COR-L47 (cell line): ENCODE measurements at places on chromosomes 13 and 19.

DNA sequence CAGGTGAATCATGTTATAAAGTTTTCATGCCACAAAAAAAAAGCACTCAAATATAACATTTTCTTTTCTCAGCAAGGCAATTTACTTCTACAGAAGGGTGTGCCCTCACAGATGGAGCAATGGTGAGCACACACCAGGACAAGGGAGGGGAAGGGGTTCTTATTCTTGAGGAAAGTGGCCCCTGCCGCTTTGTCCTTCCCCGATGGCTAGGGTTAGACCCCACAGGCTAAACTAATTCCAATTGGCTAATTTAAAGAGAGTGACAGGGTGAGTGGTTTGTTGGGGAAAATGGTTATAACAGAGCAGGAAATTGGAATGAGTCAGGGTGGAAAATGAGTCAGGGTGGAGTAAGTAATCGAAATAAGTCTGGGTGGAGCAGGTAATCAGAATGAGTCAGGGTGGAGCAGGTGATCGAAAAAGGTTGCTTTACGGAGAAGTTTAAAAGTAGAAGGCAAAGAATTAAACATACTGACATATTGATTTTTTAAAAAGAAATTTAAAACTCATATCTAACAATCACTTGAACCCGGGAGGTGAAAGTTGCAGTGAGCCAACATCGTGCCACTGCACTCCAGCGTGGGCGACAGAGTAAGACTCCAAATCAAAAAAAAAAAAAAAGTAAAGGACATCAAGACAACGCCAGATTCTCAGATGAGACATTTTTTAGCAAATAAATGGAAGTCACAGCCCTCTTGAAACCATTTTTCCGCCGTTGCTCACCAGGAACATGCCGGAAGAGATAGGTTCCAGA is 813 bp downstream of the ZNF562 start:
- no peak for DNase-seq

DNA sequence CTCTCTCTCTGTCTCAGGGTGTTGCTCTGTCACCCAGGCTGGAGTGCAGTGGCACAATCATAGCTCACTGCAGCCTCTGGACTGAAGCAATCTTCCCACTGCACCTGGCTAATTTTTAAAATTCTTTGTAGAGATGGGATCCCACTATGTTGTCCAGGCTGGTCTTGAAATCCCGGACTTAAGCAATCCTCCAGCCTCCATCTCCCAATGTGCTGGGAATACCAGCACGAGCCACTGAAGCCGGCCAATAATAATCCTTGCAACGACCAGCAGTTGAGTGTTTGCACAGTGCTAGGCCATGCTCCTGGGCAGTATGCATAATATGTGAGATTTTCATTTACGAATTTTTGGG is 640 bp upstream of the EPOR start:
- no peak for DNase-seq

DNA sequence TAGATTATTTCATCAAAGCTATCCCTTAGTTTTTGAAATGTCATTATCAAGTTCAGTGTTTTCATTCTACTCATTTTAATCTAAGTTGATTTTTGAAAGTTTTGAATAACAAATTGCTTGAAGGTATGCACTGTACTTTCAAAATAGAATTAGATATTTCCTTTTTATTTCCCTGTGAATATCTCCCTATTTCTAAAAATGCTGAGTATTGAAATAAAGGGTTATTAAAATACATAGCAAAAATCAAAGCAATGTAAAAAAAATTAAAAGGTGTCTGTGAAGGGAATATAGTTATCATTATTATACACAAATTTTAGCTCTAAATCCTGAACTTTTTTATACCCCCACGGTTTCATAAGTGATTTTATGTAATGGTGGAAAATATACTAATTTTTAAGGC is 967.8 kb downstream of the PCDH9 start:
- no peak for DNase-seq

GRCh38 chr13:73482556-73482955 is 423.8 kb downstream of the KLF5 start:
- DNase-seq: no peak

GRCh38 chr13:52892925-52893324 is 44.5 kb upstream of the PCDH8 start:
- DNase-seq: no peak

DNA sequence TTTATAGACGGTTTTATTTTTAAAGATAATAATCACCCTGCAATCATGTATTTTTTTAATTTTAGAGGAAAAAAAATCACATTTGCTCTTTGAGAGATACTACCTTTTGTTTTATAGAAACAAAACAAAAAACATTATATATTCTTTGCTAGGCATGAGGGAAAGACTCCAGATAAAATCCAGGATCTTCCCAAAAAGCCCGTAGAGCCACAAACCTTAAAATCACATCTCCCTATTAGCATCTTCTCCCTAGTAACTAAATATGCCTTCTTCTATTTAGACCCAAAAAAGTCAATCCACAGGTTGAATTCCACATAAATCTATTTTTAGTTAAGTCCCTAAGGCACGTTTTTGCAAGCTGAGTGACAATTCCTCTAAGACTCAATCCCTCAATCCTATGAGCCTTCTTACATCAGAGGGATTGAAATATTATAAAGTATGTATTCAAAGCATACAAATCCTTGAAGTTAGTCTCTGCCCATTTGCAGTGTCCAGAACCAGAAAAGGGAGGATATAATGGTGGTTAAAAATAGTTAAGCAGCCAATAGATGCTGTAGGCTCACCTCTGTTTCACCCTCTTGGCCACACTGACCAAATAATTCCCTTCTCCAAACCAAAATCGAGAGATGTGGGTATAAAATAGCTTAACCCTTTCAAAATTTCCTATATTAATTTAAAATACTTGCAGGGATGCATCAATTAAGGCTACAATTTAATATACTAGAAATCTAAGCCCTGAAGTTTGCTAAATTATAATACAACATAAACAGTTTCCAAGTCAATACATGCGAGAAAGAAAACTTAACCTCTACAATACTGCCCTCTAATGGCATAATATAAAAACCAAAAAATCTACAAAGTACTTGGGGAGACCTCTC is 64.0 kb downstream of the SERP2 start:
- peak; percentile 23 for DNase-seq

- no peak for DNase-seq
Observed at GRCh38 chr13:20801707-20802106, 27.9 kb upstream of the EEF1AKMT1 start.

DNA sequence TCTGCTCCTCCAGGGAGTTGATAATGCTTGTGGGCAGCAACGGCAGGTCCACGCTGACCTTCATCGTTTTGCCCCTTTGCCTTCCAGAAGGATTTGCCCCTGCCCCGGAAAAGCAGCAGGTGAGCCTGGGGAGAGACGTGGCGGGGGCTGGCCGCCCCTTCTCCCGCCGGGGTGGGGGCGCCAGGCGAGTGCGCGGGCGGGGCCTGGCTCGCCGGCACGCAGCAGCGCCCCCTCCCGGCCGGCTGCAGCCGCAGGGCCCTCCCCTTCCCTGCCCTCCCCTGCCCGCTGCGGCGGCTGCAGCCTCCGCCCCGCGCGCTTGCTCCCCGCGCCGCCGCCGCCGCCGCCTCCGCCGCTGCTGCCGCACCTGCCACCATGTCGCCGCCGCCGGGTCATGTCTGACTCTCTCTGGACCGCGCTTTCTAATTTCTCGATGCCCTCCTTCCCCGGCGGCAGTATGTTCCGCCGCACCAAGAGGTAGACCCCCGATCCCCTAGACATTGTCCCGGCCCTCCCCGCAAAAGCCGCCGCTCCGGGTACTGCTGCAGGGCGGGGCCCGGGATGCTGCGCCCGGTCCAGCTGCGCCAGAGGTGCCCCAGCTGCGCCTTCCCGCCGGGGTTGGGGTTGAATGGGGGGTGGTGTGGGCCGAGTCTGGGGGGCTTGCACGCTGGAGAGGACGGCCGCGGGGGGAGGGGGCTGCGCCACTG is at the start of gene MAST1:
Gene MAST1, plus strand, starts transcription at position 334 of the 704 bp plus-strand sequence. Its CDS starts 58 bp downstream, at position 392.
- peak; percentile 64 for DNase-seq

DNA sequence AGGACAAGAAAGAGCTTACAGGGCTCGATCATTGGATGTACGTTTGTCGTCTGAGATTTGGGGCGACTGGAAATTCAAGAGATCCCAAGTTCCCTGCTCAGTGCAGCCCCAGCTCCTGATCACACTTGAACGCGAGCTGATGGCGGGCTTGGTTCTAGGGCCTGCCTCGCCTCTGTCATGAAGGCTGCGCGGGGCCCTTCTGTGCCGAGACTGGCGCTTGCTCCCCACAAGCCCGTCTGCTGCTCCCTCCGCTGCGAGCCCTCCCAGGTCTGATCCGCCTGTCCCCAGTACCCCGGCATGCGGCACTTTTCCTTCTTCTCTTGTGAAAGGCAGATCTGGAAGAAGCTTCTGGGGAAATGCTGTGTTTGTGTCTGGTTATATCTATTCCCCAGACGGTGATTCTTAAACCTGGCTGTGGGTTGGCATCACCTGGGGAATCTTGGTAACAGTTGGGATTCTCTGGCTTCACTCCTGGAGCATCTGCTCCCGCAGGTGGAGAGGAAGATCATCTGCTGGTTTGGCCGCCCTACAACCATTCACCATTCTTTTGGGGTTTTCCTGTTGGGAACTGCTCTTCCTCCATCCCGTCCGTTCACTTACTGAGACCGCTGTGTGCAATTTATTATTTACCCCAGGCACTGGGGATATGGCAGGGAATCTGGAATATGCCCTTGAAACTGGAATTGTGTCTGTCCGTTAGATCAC is 43.6 kb downstream of the SIPA1L3 start:
- DNase-seq: no peak

- no peak for DNase-seq
Observed at GRCh38 chr13:47896546-47896945, 104.5 kb downstream of the SUCLA2 start.

- no peak for DNase-seq
Observed at GRCh38 chr13:28526876-28527275, 31.9 kb upstream of the FLT1 start.

GRCh38 chr13:49093376-49093775 is 117.7 kb downstream of the FNDC3A start:
- no peak for DNase-seq

GRCh38 chr19:53771144-53771543 is 53.0 kb downstream of the NLRP12 start:
- no peak for DNase-seq

DNA sequence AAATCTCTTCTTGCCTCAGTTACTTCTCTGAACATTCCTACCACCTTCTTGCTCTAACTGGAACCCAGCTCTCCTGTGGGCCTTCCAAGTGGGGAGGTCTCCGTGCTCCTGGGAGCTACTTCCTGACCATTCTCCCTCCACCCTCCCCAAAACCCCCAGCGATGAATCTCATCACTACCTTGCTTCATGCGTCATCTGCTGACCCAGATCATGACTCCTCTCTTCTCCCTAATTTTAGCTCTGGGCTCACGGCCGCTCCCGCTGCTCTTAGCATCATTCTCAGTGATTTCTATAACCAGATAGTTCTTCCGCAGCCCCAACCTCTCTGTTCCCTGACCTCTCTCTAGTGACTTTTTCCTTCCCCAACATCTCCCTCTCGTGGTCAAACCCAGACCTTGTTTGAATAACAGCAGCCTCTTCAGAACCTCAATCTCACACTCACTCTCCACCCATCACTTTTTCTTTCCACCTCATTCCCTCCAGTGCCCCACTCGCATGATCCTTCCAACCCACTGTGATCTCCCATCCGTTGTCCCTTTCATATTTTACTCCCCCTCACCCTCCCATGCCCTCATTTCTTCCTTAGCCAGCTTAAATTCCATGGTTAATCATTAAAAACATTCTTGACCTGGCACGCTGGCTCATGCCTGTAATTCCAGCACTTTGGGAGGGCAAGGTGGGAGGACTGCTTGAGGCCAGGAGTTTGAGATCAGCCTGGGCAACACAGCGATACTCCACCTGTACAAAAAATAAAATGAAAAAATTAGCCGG is 21.8 kb downstream of the MRPS12 start:
- peak; percentile 12 for DNase-seq

- no peak for DNase-seq
Observed at GRCh38 chr19:32773126-32773525, 53.6 kb downstream of the TDRD12 start.

DNA sequence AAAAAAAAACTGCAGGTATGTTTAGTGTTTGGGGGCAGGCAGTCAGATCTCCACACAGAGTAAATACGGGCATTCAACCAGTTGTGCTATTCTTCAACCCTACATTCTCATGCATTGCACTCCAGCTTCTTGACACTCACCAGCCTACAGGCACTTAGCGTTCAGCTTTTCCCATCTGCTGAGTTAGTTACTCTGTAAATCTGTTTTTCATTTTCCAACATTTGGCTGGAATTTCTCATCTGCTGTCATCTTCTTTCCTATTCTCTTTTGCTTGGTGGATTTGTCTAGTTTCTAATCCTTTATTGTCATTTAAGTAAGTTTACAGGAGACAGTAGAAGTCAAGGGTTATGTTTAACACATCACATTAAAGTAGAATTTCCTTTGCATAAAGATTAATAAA is 1318.9 kb downstream of the OLFM4 start:
- no peak for DNase-seq

DNA sequence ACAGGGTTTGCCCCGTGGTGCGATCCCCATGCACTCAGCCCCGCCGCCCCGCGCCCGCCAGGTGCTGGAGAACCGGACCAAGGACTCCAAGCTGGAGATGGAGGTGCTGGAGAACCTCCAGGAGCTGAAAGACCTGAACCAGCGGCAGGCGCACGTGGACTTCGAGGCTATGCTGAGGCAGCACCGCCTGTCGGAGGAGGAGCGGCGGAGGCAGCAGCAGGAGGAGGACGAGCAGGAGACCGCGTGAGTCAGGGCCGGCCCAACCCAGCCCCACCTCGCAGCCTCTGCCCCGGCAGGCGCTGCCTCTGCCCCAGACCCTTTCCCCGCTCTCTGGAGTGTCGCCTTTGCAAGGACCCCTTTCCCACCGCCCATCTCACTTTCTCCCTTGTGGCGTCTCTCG is 11.3 kb downstream of the YJU2 start:
- DNase-seq: no peak

DNA sequence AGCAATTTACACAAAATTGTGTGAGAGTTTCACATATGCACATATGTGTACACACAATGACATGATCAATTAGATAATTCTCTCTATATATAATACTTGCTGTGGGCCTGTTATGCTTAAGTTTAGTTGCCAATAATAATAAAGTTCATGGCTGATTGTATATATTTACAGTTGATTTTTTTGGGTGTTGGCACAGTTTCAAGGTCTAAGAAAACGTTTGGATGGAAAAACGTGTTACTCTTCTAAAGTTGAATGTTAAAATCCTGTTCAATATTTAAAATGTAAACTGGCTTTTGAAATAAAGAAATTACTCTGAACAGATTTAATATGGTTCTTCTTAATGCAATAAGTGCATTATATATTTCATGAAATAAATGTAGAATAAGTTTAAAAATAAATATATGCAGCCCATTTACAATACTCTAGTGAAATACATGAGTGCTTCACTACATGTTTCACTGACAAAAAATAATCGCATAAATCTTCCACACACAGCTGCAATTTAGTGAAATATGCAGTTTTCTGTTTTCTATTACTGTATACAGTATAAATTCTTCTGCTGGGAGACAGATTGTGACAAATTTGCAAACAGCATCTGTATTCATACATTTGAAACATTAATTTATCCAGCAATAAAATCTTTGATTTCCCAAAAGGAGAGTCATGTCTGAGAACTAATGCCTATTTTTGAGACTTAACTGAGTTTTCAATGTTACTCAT is 586.9 kb upstream of the KLHL1 start:
- no peak for DNase-seq

GRCh38 chr13:98157188-98157587 is 14.3 kb downstream of the FARP1 start:
- no peak for DNase-seq
